ENCODE measurements at places on chromosomes 6 and 20. TPM values are rescaled to one million over a fixed set of nuclear protein-coding genes. Genes with fewer than 3 reads are reported as not detected.

GRCh38 chr20:34876406-34877282 lies at the start of gene ACSS2:
ACSS2 (plus strand) TSS chr20:34876612; CDS start chr20:34876646, 34 bp downstream.
- DNase-seq, result peak; percentile 36

- DNase-seq, result no peak
Observed at GRCh38 chr6:117687021-117687648, 11.9 kb downstream of the NUS1 start.

- no peak for DNase-seq
Observed at GRCh38 chr6:23228439-23229024, 659.2 kb downstream of the HDGFL1 start.

DNA sequence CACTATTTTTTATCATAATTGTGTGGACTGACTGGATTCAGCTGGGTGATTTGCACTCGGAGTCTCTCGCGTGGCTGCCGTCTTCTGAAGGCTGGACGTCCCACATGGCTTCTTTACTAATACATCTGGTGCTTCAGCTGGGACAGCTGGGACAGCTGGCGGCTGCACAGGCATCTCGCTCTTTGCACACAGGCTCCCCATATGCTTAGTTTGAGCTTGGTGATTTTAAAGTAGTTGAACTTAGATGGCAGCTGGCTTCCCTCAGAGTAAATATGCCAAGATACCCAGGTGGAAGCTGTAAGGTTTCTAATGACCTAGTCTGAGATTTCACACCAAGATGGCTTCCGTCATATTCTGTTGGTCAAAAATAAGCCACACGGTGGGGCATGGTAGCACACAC lies 38.7 kb upstream of the PPP1R3G start:
- no peak for DNase-seq

GRCh38 chr6:116572162-116572561 lies 858 bp downstream of the RWDD1 start:
- no peak for DNase-seq

GRCh38 chr6:35048031-35048613 lies 93.0 kb downstream of the TCP11 start:
- peak; percentile 67 for DNase-seq

LBP gene
- 0.35 TPM for total RNA-seq

GRCh38 chr20:10520528-10520927 lies 85.4 kb downstream of the SLX4IP start:
- DNase-seq, result no peak

AVP gene
- total RNA-seq, result not detected

SMIM26 gene
- 94.3 TPM for total RNA-seq

DNA sequence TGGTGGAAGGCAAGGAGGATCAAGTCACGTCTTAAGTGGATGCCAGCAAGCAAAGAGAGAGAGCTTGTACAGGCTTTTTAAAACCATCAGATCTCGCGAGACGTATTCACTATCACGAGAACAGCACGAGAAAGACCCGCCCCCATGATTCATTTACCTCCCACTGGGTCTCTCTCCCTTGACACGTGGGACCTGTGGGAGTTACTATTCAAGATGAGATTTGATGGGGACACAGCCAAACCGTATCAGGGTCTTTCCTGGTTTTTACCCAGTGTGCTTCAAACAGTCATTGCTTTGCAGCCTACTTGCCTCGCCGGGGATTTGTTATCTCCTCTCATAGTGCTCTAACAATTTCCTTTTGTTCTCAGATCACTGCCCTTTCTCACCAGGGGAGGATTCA lies 108.2 kb downstream of the UST start:
- DNase-seq, result peak; percentile 45

GGTLC1 gene
- total RNA-seq, result not detected

DNA sequence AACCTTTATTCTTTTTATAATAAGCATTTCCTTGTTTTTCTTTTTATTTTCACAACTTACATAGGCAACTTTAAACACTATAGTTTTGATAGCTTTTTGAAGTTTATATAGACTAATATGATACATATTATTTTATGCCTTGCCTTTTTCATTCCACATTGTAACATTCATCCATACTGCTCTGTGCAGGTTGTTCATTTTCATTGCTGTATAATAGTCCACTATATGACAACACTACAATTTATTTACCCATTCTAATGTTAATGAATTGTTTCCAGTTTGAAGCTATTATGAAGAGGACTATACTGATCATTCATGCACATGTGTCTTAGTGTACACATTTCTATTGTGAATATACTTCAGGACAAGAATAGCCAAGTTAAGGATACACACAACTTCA lies 49.1 kb downstream of the WASF1 start:
- DNase-seq, result no peak

GRCh38 chr20:64001607-64002011 lies 20.7 kb downstream of the PRPF6 start:
- no peak for DNase-seq

- DNase-seq, result no peak
Observed at GRCh38 chr6:90397929-90398674, 101.5 kb upstream of the BACH2 start.

GRCh38 chr6:81130061-81130460 lies 622.4 kb downstream of the TENT5A start:
- no peak for DNase-seq

GRCh38 chr6:13614126-13614925 lies 809 bp upstream of the NOL7 start:
- DNase-seq, result peak; percentile 62
